ENCODE measurements at places on chromosomes 1 and 21.
A peak's percentile ranks its signal among the peaks of the same experiment; 100 is the strongest.

- DNase-seq: no peak
Observed at GRCh38 chr1:88549536-88549935, 134.5 kb upstream of the PKN2 start.

GRCh38 chr1:156146020-156146768, 7.2 kb upstream of the SEMA4A start:
- peak; percentile 81 for DNase-seq

DNA sequence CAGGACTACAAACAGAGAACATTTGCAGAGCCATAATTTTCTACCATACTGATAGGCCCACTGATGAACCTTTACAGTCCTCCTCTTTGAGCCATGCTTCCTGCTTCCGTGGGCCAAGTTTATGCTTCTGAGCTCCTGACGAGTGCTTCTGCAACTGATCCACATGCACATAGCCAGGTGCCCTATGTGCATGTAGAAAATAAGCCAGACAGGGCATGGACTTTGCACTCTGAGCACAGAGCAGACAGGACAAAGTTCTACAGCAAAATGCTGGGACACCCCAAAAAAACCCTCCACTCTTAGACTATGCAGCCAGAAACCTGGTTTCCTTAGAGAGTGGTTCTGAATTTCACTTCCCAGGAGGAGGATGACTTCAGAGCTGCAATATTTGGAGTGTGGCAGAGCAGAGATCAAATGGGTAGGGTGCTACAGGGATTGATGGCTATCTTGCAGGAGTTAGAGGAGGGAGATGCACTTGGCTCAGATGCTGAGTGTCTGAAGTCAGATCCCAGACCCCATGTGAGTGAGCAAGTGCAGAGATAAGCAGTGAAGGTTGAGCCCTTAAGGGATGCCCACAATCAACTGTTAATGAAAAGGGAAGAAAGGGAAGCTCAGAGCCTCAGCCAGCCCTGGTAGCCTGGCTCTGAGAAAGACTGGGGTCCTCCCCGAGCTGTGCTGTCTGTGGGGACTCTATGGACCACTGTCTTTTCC, 230.9 kb downstream of the DUSP10 start:
- DNase-seq: no peak

- no peak for DNase-seq
Observed at GRCh38 chr1:196897158-196897828, 9.4 kb downstream of the CFHR4 start.

- DNase-seq: no peak
Observed at GRCh38 chr1:38151399-38151798, 104.8 kb upstream of the POU3F1 start.

Measured in GM10248 (cell line).